ENCODE measurements at places on chromosomes 11 and 22.

DNA sequence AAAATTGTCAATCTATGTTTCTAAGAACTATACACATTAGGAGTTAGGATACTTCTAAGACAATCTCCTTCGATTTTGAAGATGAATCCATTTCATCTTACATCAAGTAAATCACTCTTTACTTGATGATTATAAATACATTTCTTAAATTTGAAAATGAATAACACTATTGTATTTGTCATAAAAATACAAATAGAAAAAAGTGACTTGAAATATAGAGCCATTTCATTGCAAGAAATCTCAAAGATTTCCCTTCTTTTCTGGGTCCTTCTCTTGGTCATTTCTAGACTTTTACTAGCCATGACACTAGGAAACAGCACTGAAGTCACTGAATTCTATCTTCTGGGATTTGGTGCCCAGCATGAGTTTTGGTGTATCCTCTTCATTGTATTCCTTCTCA is at the start of gene OR5AK2:
OR5AK2 (plus strand) TSS at position 301 of the 400 bp plus-strand sequence; CDS start at position 301, 0 bp downstream.
- no peak for DNase-seq

GRCh38 chr11:86091566-86091965 is 22.7 kb upstream of the PICALM start:
- DNase-seq, result no peak

DNA sequence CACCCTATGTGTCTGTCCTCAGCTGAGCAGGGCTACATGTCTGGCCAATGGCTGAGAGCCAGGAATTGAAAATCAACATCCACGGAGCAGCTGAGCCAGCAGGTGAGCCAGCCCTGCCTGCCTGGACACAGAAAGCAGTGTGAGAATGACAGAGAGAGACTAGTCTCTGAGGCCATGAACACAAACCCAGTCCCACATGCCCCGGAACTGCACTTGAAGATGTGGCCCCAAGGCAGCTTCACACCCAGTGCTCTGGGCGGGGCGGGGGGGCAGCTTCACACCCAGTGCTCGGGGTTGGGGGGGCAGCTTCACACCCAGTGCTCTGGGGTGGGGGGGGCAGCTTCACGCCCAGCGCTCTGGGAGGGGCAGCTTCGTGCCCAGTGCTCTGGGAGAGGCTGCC is 37.6 kb downstream of the TRMU start:
- DNase-seq, result no peak

DNA sequence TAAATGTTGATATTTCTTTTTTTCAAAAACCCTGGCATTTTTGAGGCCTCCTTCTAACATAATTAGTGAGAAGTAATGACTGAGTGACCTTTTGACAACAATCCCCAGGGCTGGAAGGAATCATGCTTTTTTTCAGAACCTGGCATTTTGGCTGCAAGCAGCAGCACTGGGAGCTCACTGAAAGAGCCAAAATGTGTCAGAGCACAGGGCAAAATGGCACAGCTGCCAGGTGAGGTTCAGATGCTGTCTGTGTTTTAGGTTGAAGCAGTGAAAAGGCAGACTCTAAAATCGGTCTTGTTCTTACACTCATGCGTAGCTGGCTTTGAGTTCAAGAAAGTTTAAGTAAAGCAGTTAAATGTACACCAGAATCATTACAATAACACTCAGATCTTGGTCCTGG is 1063.8 kb downstream of the DLG2 start:
- DNase-seq, result no peak

GRCh38 chr11:46918083-46918787 is at the start of gene LRP4:
TSS of gene LRP4 (minus strand) at chr11:46918550. CDS start at chr11:46918379, 171 bp downstream.
- DNase-seq, result no peak

DNA sequence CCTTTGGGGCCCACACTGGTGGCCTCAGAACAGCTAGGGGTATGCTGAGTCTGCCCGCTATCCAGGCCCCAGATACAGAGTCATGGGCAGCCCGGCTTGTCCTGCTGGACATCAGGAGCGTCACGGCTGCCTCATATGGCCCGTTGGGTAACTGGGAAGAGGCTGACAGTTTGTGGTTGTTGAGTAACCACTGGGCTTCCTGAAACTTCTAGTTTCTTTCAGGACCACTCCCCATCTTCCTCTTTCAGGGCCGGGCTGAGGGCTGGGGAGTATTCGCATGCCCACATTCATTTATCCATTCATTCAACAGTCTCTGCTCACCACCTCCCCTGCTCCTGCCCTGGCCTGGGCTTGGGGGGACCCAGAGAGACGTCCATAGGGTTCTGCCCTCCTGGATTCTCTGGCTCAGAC is 13.4 kb upstream of the P2RY2 start:
- no peak for DNase-seq

All from omental fat pad (tissue), 4 donors.